Activated CD4-positive, alpha-beta T cell treated with anti-CD3 and anti-CD28 coated beads, Interleukin-2, amount 50 U/mL, for 4 hours (primary cell): ENCODE measurements at places on chromosomes 16 and 17.

GRCh38 chr17:41015454-41015853, 6.5 kb upstream of the KRTAP3-1 start:
- no peak for DNase-seq

DNA sequence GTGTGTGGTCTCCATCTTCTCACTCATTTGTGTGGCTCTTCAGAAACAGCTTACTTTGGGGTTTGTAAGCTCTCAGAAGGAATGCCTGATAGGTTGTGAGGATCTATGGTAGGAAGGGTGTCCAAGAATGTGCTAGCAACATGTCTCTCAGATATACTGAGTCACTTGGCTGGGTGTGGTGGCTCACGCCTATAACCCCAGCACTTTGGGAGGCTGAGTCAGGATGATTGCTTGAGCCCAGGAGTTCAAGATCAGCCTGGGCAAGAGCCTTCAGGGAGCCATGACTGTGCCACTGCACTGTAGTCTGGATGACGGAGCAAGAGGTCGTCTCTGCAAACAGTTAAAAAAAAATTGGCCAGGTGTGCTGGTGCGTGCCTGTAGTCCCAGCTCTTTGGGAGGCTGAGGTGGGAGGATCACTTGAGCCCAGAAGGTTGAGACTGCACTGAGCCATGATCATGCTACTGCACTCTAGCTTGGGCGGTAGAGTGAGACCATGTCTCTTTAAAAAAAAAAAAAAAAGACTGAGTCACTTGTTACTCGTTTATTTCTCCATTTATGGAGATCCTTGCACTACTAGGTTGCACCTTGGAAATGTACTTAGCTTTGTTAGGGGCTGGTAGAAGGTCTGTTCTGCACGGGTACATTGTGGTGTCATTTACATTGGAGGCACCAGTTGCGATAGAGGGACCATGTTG, 232.0 kb downstream of the SNX29 start:
- DNase-seq: no peak

- no peak for DNase-seq
Observed at GRCh38 chr16:17166095-17166494, 304.7 kb downstream of the XYLT1 start.

GRCh38 chr17:60464343-60464742, 42.1 kb downstream of the CHCT1 start:
- DNase-seq: no peak

- no peak for DNase-seq
Observed at GRCh38 chr16:53680756-53681155, 22.9 kb downstream of the RPGRIP1L start.

- no peak for DNase-seq
Observed at GRCh38 chr17:50560931-50561745, 623 bp downstream of the CACNA1G start.

DNA sequence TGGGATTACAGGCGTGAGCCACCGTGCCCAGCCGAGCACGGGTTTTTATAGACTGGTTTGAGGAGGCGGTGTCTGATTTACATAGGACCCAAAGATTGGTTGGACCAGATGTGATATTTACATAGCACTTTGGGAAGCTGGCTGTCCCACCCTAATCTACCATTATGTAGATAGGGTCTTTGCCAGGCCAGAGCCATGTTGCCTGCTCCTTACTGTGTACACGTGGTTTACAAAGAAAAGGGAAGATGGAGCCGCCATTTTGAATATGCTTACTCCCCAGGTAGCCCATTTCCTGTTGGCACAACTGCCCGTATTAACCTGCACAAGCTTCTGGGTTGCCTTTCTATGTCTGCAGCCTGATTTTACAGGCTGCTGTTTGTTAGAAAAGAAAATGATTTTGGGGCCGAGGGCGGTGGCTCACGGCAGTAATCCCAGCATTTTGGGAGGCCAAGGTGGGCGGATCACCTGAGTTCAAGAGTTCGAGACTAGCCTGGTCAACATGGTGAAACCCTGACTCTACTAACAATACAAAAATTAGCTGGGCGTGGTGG, 89.9 kb upstream of the EEF2KMT start:
- no peak for DNase-seq

- DNase-seq: peak; percentile 15
Observed at GRCh38 chr16:9092978-9093344, 1.5 kb downstream of the HAPSTR1 start.

GRCh38 chr17:1800712-1801111, 29.0 kb downstream of the SMYD4 start:
- DNase-seq: no peak
